MG63 (cell line): ENCODE measurements at places on chromosomes 4 and X.

DNA sequence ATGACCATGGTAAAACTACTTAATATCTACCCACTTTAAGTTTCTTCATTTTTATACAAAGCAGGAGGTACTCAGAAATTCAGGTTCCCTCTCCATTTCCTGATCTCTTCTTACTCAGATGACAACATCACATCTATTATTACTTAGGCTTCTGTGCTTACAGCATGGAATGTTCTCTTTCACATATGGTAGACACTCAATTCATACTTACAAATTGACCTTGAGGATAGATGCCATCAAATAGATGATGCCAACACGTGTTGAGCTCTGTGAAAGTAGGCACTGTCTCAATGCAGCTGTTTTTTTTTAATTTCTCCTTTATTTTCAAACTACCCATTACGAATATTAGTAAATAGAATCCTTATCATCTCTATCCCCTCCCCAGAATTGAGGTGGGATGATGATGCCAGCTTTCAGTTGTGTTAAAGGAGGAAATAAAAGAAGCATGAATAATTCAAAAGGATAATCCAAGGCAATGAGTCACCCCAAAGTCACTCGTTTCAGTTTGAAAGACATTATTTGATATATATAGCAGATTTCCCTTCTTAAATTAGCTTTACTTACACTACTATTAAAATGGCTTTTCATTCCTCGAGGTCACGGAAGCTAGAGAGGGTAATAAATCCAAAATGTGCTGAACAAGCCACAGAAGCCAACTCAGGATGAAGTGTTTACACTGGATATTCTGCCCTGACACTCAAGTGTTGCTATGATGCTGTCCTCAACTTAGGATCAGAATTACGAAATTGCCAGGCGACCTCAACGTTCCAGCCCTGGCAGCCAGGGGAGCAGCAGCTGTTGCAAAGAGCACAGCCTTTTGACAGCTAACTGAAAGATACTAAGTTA lies 124.2 kb upstream of the EOLA2 start:
- DNase-seq, result peak; percentile 54

- DNase-seq, result no peak
These were observed 95.4 kb upstream of the ADRA2C start for GRCh38 chr4:3670521-3671519.

- DNase-seq, result no peak
These were observed 76.7 kb downstream of the SLC4A4 start for GRCh38 chr4:71415491-71415890.

- peak; percentile 59 for DNase-seq
These were observed 7.8 kb upstream of the AKAP14 start for GRCh38 chrX:119887721-119888425.

DNA sequence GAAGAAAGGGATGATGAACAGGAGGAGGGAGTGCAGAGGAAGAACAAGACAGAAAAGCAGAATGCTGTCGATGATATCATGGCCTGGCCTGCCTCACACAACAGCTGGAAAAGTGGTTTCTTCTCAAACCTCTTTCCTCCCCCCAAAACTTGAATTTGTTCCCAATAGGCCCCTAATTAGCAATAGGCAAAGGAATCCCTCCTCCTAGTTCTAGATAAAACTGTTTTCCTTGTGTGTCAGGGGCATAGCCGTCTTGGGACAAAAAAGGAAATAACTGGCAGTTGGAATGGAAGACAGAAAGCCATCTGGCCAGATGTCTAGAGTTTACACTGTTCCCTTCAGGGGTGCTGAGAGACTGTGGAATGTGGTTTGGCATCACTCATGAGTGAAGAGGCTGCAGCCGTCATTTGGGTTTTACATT lies 177.8 kb upstream of the C1QTNF7 start:
- no peak for DNase-seq

DNA sequence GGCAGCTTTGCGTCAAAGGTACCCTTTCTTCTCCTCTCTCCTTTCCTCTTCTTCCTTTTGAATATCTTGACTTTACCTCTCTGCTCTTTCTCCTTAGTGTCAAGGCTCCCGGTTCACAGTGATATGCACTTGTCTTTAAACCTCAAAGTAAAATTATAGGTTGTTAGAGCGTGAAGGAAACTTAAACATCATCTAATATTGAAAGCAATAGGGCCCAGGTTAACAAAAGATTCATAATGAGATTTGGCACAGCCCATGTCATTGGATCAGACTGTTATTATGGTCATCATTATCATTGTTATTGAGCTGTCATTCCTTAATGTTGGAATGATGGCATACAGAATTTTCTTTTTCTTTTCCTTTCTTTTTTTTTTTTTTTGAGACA lies 32.5 kb downstream of the FTHL17 start:
- DNase-seq, result no peak

DNA sequence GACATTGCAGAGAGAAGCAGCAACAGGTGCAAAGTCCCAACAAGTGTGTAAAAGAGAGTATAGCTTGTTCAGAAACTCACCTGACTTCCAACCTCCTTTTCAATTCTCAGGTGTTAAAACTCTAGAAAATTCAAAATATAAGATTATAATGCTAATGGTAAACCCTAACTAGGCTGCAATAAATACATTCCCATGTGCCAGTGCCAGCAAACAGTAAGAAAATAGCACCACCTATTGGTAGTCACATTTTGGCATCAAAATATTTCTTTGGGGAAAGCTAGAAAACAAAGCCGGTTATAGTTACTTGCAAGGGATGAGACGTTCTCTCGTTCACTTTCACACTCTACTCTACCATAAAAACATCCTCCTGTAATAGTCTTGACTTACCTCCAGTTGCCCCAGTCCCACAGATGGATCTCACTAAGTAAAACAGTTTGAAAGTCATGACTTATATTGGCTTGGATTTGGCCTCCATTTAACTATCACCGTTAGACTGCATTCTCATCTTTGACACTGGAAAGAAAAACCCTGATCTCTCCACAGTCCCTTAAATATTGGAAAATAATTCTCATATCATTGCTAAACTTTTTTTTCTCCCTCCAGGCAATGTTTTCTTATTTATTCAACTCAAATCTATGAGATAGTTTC lies 9.6 kb downstream of the BMP3 start:
- DNase-seq, result no peak

DNA sequence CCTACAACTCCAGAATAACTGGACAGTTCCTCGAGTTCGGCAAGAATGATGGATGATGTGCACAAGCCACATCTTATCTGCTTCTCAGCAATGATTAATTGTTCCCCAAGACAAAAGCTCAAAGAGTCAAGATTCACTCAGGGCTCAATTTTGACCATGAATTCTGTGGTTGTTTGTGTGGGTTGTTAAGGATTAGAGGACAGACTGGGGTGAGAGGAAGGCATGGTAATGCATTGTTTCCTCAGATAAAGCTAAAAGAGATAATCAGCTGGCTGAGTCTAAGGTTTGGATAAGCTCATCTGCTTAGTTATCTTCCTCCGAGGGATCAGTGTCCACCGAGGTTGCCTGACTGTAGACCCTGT lies 161.0 kb downstream of the CPEB2 start:
- DNase-seq, result no peak

GRCh38 chr4:105624530-105624929 lies 72.1 kb downstream of the ARHGEF38 start:
- peak; percentile 90 for DNase-seq

DNA sequence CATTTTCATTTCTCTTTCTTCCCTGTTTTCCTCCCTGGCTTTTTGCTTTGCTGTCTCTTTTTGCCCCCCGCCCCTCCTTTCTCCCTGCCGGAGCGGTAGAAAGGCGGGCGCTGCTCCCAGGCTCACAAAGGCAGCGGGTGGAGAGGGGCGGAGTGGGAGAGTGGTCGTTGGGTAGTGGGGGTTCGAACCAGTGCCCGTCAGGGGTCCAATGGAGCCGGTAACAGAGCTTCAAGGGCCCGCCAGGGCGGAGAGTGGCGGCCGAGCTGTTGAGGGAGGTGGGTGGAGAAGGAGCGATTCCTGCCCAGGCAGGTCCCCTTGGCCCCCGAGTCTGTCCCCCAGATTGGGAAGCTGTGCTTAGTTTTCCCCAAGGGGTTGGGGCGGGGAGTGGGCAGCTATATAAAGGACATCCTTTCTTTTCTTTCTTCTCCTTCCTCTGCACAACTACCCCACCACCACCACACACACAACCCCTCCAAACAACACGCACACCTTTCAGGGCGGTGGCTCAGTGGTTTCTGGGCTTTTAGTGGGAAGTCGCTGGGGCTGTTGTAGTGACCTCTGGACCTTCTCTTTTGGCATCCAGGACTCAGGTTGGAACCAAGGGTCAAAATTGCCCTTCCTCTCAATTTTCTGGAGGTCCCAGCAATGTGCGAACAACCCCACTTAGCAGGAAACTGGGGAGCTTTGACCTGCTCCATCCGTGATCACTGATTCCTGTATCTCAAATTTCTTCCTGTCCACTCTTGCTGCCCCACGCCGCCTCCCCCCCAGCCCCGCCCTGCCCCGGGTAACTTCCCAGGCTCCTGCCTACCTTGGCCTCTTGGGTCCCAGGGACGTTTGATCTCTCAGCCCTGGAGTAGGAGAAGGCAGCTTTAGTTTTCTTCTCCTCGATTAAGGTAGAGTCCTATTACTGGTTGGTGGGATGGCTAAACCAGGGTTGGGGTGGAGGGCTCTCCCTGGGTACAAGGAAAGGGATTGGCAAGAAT lies 1.9 kb downstream of the EFNB1 start:
- DNase-seq, result no peak
